ENCODE measurements at places on chromosomes 12 and 14.

DNA sequence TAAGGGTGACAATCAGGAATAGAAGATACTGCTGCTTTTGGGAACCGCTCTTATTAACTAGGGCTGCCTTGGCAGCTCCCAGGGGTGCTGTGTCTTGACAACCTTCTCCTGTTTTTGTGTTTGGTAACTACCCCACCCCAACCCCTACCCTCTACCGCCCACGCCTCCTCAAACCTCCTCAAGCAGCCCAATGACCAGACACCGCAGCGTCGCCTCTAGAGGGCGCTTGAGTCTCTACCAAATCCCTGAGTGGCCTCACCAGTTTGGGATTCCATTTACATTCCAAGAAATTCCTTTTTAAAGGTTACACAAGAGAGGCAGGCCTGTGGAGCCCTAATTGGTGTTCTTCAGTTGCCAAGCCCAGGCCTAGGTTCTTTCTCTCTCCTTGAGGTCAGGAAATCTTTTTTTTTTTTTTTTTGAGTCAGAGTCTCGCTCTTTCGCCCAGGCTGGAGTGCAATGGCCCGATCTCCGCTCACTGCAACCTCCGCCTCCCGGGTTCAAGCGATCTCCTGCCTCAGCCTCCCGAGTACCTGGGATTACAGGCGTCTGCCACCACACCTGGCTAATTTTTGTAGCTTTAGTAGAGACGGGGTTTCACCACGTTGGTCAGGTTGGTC, 72.4 kb upstream of the USP44 start:
- DNase-seq = no peak

- no peak for DNase-seq
Measured at GRCh38 chr12:81337886-81338285, 260.0 kb downstream of the ACSS3 start.

DNA sequence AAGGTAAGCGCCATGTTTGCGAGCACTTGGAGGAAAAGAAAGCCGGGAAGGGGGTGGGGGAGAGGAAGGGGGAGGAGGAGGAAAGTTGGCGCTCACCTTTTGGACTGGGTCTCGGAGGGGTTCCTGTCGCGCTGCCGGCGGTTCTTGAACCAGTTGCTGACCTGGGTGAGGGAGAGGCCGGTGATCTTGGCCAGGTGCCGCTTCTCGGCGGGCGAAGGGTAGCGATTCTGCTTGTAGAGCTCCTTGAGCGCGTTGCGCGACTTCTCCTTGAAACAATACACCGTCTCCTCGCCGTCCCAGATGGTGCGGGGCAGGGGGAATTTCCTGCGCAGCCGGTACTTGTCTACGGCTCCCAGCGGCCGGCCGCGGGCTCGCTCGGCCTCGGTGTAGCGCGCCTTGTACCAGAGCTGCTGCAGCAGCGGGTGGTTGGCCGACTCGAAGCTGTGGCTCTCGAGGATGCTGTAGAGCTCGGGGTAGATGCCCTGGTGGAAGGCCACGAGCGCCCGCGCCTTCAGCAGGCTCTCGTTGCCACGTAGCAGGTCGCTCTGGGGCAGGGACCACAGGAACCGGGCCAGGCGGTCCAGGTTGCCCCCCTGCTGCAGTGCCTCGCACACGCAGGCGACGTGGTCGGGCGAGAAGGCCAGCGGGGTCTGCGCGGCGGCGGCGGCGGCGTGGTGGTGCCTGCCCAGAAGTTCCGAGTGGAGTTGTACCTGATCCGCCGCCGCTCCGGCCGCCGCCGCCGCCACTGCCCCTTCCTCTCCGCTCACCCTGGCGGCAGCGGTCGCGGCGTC, 840 bp downstream of the SIX4 start:
- no peak for DNase-seq

GRCh38 chr12:120846721-120847120, 57.4 kb downstream of the SPPL3 start:
- DNase-seq = no peak

- DNase-seq = no peak
Measured at GRCh38 chr14:96421236-96421635, 29.3 kb downstream of the AK7 start.

DNA sequence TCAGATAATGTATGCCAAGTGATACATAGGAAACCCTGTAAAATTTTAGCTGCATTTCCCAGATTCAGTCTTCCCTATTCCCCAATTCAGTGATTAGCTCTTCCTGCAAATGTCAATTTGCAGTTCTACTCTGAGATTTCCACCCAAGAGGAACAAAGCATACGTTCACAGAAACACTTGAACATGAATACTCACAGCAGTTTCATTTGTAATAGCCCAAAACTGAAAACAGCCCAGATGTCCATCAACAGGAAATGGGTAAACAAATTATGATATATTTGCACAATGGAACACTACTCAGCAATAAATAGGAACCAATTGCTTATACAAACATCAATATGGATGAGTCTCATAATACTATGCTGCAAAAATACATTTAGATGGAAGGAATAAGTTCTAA, 194.2 kb downstream of the GXYLT1 start:
- DNase-seq = no peak

GRCh38 chr12:100632445-100632892, 59.0 kb downstream of the GAS2L3 start:
- no peak for DNase-seq

Measured in activated CD4-positive, CD25-positive, alpha-beta regulatory T cell treated with anti-CD3 and anti-CD28 coated beads, Interleukin-2, amount 50 U/mL, for 16 hours (primary cell).